ENCODE measurements at places on chromosomes 6 and 20.

GRCh38 chr6:128676456-128676855 lies 156.1 kb upstream of the PTPRK start:
- no peak for DNase-seq

DNA sequence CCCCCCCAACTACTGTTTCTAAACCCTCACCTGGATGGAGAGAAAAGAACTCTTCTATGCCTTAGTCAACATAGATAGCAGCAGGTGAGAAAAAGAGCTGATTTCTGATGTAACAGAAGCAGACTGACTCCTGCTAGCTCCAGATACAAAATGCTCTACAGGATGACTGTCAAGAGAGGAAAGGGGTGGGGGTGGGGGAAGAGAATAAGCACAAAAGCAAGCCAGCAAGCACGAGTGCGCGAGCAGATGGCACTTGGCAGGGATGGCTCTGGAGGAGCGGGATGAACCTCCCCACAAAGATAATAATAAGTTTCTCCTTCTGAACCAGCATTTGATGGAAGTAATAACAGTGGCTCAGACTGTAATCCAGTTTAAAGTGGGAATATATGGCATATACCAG lies 45.6 kb upstream of the SPDEF start:
- DNase-seq: no peak

- no peak for DNase-seq
Measured at GRCh38 chr6:24492475-24492874, 2.3 kb upstream of the ALDH5A1 start.

DNA sequence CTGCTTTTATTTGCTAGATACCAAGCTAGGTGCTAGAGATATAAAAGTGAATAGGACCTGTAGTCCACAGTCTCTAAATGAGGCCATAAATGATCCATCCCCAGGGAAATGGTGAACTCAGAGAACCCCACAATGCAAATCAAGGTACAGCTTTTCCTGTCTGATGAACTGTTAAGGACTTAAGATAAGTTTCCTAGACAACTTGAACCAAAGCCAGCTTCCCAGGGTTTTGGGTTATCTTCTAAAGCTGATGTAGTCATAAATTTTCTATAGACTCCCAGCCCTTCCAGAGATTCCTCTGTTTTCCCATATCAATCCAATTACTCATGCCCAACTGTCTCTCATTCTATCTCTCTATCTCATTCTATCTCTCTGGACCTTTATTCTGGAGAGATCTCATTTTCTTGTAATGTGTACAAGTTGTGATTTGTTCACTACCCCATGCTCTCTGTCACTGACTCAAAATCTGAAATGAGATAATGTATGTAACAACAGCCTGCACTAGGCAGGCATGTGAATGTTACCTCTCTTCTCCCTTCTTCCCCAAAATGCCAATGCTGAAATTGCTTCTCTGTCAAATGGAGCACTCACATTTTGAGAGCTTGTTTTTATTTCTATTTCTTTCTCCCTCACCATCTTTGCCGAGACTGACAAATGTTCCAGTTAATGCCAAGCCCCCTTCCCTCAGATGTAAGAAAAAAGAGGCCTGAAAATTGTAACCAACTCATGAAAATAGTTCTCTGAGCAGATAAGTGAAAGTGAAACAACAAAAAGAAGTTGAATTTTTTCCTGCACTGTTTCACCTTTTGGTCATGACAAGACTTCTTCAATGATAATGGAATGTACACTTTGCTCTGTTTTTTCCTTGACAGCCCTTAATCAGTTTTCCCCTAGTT lies 279.9 kb downstream of the SLC35F1 start:
- DNase-seq: no peak

- DNase-seq: no peak
Measured at GRCh38 chr6:11475016-11475415, 62.5 kb upstream of the TMEM170B start.

DNA sequence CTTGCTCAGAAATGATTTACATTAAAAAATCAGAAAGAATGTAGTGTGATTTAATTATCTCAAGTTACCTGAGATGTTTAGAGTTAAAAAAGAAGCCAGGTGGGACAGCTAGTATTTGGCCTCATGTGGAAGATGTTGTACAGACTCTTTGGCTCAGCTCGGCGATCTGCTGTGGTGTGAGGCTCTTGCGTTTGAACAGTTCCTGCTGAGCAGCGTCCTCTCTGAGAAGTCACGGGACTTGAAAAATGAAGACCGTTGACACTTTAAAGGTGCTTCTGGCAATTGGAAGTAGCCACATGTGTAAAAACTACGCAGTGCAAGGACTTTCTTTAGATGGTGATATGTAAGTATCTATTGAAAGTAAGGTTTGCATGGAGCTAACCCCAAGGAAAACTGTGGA lies 169.0 kb downstream of the BACH2 start:
- no peak for DNase-seq
